Right forelimb (tissue), 1 donor: ENCODE measurements at places on chromosomes 1 and 21.

- DNase-seq, result no peak
Observed at GRCh38 chr1:9316080-9316444, 23.4 kb downstream of the SPSB1 start.

- DNase-seq, result no peak
Observed at GRCh38 chr1:26290122-26290881, 10.4 kb downstream of the SH3BGRL3 start.

- no peak for DNase-seq
Observed at GRCh38 chr1:26493267-26493666, 21.0 kb downstream of the HMGN2 start.

DNA sequence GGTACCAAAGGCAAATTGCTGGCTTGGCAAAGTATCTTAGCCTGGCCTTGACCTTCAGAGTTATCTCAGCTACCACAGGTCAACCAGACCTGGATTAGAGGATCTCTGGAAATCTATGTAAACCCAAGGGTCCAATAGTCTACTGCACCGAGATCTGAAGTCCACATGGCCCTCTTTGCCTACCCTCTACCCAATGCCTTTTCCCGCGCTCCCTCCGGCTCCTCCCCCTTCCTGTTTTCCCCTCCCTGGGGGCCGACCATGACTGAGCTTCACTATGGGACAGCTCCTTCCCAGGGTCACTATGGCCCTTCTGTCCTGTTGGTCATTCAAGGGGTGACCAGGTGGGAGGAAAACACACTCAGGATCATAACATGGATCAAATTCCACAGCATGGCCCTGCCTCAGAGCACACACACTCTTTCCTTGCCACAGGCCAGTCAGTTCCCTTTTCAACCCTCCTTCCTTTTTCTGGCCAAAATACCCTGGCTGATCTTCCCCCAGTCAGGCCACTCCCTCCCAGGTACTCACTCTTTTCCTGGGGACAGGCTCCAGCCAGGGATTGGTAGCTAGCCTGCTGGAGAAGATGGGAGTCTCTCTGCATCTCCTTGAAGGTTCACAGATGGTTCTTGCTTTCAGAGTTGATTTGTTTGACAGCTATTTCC, 19.1 kb upstream of the TMEM183A start:
- DNase-seq, result no peak

GRCh38 chr21:35976481-35976880, 83.8 kb downstream of the SETD4 start:
- no peak for DNase-seq

DNA sequence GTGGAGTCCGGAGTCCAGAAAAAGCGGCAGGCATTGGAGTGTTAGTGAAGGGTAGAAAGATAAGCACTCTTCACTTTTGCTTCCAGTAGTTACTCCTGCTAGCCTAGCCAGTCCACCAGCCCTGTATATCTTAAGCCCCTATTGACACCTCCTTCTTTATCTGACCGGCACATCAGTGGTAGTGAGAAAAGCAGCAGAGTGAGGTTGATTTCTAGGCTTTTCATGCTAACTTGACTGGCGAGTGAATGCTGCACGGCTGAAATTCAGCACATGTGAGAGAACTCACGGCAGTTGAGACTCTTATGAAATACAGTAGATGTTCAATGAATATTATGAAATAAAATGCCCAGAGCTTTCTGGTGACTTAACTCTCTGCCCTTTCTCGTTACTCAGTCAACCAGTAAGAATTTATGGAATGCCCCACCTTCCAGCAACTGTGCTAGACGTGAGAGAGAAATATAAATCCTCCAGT, 128.2 kb downstream of the CACHD1 start:
- no peak for DNase-seq

GRCh38 chr1:125119024-125119441, 3934.3 kb downstream of the SRGAP2C start:
- DNase-seq, result no peak

DNA sequence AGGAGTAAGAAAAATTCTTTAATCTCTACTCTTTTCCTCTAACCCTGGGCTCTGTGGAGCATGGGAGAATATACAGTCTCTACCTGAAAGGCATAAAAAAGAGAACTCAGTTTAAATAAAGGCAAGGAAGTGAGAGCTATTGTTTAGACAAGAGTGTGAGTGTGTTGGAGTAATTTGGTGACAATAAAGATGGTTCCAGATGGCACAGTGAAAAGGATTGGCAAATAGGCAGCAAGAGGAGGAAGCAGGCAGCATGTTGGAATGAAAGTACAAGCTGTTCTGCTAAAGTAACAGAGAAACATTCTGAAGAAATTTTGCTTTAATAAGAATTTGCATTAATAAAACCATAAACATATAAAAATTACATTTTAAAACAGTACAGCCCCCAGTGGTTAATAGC, 163.4 kb downstream of the DNM3 start:
- no peak for DNase-seq

DNA sequence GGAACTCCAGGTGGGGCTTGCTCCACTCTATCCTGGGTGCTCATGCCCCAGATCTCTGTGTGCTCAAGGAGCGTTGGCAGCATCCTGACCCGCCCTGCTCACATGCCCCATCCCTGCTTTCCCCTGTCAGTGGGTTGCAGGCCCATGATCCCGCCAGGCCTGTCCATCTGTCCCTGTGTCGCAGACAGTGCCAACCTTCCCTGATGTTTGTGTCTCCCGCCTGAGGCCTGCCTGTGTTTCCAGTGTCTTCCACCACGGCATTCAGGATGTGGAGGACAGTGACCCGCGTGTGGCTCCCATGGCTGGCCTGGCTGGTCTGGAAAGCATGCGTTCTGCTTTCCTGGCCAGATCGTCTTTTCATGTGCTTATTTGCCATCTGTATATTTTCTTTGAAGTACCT, 82.9 kb downstream of the PCBP3 start:
- no peak for DNase-seq

DNA sequence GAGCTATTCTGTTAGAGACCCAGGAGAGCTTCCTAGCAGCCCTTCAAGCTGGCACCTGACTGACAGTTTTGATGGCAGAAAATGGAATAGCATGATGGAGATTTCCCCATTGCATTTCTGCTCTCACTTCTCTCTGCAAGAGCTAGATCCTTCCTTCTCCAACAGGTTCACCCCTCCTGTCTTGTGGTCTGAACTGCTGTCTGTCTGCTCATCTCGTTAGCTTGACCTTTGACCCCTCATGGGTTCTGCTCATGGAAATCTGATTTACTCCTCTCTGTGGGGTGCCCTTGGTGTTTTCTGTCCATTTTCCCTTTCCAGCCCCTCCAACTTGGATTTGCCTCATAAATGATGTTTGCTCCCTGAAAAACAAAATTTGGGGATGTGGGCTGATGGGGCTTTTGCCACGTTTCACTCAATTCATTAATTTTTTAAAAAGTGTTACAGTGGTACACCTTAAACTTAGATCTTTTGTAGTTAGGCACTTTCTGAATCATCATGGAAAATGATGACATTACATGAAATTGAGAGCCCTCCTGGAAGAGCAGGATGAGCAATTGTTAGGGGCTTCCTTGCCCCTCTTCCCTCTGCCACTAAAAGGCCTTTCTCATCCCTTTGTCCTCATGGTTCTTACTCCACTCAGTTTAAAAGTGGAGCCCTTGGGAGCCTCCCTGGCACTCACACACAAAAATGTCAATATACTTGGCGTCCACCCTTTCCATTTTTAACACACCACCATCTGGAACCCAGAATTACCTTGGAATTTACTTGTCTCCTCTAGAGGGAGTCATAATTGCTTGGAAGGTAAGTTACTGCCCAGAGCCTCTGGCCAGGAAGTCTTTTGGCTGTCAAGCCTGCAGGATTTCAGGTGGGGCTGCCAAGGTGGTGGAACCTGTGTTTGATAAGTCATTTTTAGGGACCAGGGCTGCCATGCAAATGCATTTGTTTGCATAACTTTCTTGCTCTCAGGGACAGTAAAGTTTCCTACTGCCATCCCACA, 31.9 kb upstream of the IL19 start:
- no peak for DNase-seq

DNA sequence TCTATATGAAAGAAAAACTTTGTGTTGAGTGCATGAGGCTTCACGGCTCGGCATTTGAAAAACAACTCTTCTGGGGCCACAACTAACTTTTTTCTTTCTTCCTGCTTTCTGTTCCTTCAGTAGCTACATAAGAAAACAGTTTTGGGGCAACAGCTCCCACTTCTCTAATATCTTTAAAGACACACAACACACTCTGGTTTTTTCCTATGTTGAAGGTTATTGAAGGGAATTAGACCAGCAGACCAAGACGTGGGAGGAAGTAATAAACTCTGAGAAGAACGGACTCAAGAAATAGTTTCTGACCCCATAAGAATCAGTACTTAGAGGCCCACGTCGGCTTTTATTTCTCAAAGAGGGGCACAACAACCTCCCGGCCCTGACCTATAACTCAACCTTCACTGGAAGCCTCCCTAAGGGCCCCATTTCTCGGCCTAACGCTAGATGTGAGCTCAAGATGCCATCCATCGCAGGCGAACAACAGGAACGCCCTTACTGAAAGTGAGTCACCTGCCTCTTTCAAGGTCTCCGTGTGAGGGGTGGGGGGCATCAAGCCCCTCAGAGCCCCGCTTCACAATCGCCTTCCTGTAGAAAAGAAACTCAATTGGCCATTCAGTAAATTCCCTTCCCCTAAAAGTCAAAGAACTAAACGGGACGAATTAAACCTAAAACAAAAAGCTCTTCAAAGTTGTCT, 844 bp downstream of the ZMYM6 start:
- DNase-seq, result peak; percentile 58

- no peak for DNase-seq
Observed at GRCh38 chr1:23591460-23592208, 32.3 kb upstream of the ID3 start.

- no peak for DNase-seq
Observed at GRCh38 chr1:25867210-25867991, 8.1 kb downstream of the PAQR7 start.

- DNase-seq, result no peak
Observed at GRCh38 chr1:20323613-20323920, 32.9 kb downstream of the VWA5B1 start.
